ENCODE measurements at places on chromosomes 5 and 9.

DNA sequence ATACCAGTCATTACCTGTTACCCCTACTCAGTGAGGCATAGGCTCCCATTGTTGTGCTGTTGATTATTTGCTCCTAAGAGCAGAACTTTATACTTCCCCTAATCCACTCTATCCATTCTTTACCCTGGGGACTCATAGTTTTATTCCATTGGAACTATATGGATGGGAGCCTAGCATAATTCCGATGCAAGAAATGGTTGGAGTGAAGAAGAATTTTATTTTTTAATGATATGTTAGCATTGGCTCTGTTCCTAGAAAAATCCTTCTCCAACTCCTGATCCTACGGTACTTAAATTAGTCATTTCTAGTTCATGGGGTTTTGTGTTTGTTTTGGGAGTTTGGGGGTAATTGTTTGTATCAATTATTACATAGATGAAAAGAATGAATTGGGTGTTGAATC is 191.5 kb downstream of the GOLPH3 start:
- DNase-seq = no peak

DNA sequence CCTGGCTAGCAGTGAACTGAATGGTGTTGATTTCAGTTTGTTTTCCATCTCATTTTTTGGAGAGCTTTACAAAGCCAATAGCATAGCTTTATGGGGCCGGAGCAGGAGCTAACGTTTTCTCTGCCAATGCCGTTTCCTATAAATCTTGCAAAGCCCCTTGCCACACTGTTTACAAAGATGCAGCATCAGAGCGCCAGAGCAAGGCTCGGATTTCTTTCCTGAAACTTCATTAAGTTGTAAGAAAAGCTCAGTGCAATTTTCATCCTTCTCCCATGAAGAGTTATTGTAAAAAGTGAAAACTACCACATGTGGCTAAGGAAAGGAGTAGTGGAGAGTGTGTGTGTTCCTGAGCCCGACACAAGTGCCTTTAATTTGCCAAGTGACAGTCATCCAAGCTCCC is 178.2 kb upstream of the GDNF start:
- no peak for DNase-seq

DNA sequence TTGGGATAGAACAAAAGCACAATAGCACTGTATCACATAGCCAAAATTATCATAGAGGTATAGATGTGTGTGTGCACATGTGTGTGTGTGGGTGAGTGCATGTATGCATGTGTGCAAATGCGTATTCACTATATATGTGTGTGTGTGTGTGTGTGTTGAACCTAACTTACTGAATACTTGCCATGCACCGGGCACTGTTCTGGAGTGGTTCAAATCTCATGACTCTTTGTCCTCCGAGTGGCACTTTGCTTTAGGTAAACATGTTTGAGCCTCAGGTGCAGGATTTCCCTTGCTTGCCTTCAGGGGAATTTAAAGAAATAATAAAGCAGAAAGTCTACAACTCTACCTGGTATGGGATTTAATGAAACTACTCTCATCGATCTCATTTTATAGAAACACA is 183.5 kb upstream of the GDNF start:
- no peak for DNase-seq

- no peak for DNase-seq
Measured at GRCh38 chr5:3512361-3513095, 83.1 kb upstream of the IRX1 start.

DNA sequence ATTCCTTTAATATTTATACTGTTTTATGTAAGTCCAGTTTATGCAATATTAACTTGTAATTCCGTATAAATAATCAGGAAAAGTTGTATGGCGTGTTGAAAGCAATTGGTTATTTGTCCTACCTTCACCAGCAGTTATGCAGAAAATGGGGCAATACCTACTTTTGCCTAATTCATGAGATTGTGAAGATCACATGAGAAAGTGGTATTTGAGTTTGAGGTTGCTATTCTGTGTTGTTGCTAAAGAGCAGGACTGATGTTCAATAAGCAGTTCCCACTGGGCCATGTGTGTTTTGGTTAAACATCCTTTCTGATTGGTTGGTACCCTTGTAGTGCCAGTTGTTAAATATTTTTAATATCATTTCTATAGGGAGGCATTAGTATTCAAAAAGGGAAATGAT is 3.2 kb downstream of the TGFBR1 start:
- DNase-seq = no peak

- no peak for DNase-seq
Measured at GRCh38 chr5:140312067-140312790, 9.3 kb upstream of the PFDN1 start.

GRCh38 chr5:129905473-129906176 is 1.4 kb downstream of the CHSY3 start:
- DNase-seq = no peak

- no peak for DNase-seq
Measured at GRCh38 chr5:178284093-178284675, 51.6 kb upstream of the PHYKPL start.

DNA sequence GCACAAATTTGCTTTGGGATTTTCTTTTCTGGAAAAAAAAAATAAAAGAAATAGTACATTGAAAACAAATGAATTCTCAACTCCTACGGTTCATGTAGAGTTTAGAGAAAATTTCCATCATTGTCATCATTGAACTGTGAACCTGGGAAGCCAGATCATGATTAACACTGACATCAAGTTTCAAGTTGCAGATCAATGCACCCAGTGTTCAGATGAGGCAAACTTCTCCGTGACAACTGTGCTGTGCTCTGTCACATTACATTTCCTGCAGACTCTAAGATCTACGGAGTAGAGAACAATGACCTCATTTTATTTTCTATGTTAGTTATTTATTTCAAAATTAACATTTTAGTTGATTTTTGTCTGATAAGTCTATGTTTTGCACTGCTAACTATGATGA is 99.7 kb downstream of the MAP1B start:
- no peak for DNase-seq

GRCh38 chr5:122155546-122155945 is 26.2 kb downstream of the ZNF474 start:
- no peak for DNase-seq

Measured in activated T-helper 1 cell treated with Interleukin-2 at 50 U/mL for 16 hours (primary cell).